NCI-H524 treated with DMSO at 0.1 percent for 48 hours (cell line): ENCODE measurements at places on chromosomes 1 and 21.

GRCh38 chr21:32426066-32426465 is 13.6 kb downstream of the EVA1C start:
- DNase-seq = no peak

- DNase-seq = no peak
Measured at GRCh38 chr1:19869929-19870328, 12.3 kb upstream of the OTUD3 start.

GRCh38 chr1:55367273-55367672 is 152.1 kb upstream of the USP24 start:
- no peak for DNase-seq

- peak; percentile 8 for DNase-seq
Measured at GRCh38 chr1:228647523-228648444, 87.5 kb upstream of the RHOU start.

DNA sequence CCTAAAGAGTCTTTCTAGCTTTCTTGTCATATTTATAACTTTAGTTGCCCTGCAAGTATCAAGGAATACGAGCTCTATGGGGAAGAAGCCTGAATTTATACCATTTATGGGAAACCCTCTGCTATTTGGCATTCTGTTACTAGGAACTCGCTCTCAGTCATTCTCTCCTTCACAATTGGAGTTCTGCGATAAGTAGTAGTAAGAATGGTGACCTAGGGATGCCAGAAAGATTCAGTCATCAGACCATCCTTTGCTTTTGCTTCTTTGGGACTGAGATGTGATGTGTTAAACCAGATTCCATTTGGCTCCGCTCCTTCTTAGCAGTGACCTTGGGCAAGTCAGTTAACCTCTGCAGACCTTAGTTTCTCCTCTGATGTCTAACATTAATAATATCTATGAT is 256.5 kb downstream of the FGGY start:
- DNase-seq = no peak

- DNase-seq = peak; percentile 25
Measured at GRCh38 chr1:105137543-105138457, 1388.1 kb downstream of the AMY1C start.

- no peak for DNase-seq
Measured at GRCh38 chr1:83129107-83129506, 869.8 kb downstream of the TTLL7 start.

DNA sequence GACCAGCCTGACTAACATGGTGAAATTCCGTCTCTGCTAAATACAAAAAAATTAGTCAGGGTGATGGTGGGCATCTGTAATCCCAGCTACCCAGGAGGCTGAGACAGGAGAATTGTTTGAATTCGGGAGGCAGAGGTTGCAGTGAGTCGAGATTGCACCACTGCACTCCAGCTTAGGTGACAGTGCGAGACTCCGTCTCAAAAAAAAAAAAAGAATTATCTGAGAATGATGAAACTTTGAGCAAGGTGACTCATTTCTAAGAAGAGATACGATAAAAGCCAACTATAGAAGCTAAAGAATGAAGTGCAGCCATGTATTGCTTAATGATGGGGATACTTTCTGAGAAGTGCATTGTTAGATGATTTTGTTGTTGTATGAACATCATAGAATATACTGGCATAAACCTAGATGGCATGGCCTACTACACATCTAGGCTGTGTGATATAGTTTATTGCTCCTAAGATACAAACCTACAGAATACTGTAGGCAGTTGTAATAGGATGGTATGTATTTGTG is 64.7 kb downstream of the SNRPE start:
- DNase-seq = no peak

GRCh38 chr1:9892563-9893528 is 17.2 kb downstream of the CTNNBIP1 start:
- DNase-seq = no peak

DNA sequence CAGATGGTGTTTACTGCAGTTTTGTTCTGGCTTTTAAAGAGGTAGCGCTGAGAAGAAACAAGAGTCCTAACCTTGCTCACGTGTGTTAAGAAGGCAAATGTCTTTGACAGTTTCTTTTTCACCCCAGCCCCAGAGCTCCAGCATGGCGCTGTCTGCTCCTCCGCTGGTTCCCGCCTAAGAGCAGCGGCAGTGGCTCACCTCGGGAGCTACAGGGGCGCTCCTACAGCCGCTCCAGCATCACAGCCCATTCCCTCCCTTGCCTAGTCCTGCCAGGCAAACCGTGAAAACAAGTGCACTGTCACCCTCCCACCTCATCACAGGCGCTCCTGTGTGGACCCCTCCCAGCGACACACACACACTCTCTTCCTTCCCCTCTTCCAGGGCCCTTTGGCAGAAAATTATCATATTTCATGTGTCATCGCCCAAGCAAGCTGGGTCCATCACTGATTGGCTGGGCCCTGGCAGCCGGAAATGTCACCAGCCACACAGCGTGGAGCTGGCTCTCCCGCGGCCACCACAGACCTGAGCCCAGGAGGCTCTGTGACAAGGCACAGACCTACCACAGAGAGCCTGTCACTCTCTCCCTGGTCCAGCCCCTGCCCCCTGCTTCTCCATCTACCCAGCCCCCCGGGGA is 1.2 kb upstream of the HIVEP3 start:
- DNase-seq = peak; percentile 71
